HuH-7.5 (cell line): ENCODE measurements at places on chromosomes 7 and 10.

- DNase-seq, result no peak
These were observed 20.1 kb downstream of the P4HA1 start for GRCh38 chr10:73076360-73077183.

DNA sequence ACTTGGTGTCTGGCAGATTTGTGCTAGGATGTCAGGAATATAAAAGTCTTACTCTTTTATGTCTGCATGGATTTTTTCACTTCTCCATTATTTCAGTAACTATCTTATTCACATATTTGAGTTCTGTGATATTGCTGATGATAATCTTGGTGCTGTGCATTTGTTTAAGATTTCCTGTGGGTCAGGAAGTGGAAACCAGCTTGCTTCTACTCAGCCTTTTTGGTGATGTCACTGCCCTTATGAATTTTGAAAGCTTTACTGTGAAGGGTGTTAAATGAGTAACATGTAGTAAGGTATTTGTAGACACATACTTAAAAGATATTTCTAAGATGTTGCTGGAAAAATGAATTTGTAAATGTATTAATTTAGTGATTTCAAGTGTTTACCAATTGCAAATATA lies 69.5 kb upstream of the VOPP1 start:
- DNase-seq, result no peak

DNA sequence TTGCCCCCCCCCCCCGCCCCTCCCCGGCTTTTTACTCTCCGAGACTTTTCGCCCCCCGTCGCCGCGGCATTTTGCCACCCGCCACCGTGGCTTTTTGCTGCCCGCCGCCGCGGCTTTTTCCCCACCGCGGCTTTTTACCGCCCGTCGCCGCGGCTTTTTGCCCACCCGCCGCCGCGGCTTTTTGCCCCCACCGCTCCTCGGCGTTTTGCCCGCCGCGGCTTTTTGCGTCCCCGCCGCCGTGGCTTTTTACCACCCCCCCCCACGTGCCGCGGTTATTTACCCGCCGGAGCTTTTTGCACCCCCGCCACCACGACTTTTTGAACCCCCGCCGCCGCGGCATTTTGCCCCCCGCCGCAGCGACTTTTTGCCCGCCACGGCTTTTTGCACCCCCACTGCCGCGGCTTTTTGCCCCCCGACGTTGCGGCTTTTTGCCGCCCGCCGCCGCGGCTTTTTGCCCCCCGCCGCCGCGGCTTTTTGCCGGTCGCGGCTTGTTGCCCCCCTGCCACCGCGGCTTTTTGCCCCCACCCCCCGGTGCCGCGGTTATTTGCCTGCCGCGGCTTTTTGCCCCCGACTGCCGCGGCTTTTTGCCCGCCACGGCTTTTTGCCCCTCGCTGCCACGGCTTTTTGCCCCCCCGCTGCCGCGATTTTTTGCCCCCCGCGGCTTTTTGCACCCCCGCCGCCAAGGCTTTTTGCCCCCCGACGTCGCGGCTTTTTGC lies 461.1 kb downstream of the ZNF33B start:
- no peak for DNase-seq

GRCh38 chr7:87473986-87474385 lies 1.5 kb downstream of the ABCB4 start:
- DNase-seq, result no peak

DNA sequence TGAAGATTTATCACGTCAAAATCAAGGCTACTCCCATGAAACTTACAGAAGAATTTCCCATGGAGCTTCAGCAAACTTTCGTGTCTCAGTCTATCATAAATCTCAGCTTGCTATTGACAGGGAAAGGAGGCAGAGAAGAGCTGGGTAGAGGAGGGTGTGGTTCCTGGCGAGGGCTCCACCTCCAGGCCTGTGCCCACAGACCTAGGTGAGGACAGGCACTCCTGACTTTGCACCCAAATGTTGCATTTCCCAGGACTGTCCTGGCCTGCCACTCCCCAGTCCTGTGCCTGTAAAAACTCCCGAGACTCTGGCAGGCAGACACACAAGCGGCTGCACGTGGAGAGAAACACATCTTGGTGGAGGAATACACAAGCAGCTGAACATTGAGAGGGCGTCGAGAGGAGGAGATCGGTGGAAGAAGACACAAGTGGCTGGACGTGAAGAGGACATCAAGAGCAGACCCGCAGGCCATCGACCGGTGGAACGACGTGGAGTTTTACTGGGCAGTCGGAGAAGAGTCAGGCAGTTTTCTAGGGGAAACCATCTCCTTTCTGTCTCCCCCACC lies 145.1 kb downstream of the CTNNA3 start:
- no peak for DNase-seq

DNA sequence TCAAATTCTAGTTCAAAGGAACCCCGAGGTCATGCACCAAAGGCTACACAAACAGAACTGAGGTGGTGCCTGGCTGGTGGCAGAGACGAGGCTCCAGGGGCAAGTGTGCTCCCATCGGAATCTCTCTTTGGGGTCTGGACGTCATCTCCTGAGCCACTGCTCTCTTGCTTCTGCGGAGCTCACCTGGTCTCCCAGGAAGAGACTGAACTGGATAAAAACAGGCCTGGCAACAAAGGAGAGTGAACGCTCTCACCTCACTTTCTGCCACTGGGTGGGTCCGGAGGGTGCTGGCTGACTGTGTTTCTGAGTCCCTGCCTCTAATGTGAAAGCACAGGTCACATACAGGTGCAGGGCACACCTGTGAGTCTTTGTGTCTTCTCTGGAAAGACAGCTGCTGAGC lies 22.4 kb downstream of the VIPR2 start:
- no peak for DNase-seq

- no peak for DNase-seq
These were observed 398.4 kb downstream of the PLXNA4 start for GRCh38 chr7:132177708-132178401.

- no peak for DNase-seq
These were observed 236.3 kb downstream of the KLF6 start for GRCh38 chr10:3548702-3549101.
